ENCODE measurements at places on chromosomes 7 and 10.

GRCh38 chr10:30045961-30046360, 13.4 kb downstream of the JCAD start:
- DNase-seq, result no peak

DNA sequence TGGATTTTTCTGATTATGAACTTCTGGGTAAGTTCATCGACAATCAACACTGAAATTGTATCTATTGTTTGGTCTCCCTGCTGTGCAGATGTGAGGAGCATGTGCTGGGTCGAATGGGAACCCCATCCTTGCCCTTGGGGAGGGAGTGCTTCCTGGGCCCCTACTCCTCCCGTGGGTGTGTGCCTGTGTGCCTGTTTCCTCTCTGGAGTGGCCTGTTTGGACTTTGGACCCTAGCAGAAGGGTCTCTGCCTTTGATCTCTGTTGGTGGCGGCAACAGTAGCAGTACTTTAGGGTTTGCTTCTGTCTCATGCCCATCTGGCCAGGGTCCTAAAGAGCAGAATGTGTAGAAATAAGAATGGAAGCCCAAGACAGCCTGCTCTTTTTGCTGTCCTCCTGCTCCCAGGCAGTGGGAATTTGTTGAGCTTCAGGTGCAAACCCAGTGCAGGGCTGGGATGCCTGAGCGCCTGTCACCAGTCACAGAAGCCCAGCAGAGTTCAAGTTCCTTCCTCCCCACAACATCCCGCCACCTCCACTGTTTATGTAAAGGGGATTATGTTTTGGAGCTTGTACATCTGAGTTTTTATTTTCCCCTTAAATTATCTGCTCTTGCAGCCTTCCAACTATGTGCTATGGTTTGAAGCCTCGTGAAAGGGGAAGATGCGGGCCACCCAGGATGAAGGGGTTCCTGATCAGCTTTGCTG, 1.5 kb upstream of the TACR2 start:
- no peak for DNase-seq

DNA sequence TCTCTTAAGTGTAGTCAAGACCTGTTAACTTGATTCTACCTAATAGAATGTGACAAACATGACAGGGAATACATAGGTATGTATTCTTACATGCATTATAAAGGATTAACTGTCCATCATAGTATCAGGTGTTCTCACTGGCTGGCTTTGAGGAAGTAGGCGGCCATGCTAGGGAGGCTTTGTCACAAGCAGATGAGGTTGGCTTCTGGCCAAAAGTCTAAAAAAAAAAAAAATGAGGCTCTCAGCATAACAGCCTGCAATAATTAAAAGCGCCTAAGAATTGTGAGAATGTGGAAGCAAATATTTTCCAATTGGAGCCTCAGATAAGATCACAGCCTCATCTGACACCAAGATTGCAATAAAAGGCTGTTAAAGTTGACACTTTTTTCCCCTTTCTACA, 1256.8 kb upstream of the SORCS1 start:
- DNase-seq, result no peak

DNA sequence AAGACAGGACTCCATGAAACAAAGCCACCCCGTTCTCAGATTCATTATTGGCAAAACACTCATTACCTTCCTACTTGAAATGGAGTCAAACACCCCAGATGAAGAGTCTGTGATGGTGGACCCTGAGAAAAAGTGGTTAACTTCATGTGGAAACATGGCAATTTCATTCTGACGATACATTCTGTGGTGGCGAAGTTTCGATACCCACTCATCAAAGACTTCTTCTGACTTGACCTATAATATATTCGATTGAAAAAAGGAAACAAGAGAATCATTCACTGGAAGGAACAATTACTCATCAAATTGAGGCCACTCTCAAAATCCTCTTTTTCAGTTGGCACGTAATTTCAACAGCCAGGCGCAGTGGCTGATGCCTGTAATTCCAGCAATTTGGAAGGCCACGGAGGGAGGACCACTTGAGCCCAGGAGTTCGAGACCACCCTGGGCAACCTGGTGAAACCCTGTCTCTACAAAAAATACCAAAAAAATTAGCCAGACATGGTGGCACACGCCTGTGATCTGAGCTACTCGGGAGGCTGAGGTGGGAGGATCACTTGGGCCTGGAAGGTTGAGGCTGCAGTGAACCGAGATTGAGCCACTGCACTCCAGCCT, 108.8 kb upstream of the GSDME start:
- no peak for DNase-seq

- DNase-seq, result no peak
Measured at GRCh38 chr10:35304649-35305048, 31.7 kb upstream of the CCNY start.

DNA sequence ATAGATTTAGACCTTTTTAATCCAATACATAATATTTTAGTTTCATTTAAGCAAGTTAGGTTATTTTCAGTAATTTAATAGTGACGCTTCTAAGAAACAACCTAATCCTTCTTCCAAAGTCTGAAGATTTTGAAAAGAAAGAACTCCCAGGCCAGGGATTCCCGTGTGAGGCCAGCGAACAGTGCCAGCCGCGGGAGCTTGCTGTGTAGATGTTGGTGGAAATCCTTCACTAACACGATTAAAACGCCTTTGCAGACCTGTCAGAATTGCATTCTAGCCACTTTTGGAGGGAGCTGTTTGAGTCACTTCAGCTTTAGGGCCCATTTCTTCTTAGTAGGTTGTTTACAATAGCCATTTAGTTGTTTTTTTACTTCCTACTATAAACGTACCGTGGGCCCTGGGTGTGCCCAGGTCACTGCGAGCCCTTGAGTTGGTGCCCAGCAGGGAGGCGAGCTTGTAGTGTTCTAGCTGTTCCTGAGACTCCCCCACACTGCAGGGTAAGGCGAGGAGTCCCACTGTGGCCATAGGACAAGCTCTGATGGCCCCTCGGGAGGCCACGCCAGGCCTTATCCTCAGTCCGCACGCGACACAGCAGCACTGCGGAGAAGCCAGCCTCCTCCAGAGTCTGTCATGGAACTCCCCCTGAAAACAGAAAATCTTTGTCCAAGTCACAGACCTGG, 32.3 kb downstream of the PPP2R2D start:
- no peak for DNase-seq

DNA sequence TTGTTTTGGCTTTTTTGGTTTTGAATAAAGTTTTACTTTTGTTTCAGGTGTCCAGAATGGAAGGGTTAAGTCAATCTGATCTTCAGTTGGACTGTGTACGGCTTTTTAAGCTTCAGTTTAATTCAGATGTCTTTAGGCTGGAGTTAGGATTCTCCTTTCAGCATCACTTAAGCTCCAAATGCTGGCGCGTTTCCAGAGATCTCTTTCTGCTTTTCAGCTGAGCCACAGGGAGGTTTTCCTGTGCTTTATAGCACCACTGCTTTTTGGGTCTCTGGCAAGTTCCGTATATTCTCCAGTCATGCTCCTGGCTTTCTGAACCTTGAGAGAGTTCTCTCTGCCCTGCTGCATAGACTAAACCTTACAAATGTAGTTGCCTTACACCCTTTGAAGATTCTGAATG, 60.0 kb downstream of the VTI1A start:
- no peak for DNase-seq

DNA sequence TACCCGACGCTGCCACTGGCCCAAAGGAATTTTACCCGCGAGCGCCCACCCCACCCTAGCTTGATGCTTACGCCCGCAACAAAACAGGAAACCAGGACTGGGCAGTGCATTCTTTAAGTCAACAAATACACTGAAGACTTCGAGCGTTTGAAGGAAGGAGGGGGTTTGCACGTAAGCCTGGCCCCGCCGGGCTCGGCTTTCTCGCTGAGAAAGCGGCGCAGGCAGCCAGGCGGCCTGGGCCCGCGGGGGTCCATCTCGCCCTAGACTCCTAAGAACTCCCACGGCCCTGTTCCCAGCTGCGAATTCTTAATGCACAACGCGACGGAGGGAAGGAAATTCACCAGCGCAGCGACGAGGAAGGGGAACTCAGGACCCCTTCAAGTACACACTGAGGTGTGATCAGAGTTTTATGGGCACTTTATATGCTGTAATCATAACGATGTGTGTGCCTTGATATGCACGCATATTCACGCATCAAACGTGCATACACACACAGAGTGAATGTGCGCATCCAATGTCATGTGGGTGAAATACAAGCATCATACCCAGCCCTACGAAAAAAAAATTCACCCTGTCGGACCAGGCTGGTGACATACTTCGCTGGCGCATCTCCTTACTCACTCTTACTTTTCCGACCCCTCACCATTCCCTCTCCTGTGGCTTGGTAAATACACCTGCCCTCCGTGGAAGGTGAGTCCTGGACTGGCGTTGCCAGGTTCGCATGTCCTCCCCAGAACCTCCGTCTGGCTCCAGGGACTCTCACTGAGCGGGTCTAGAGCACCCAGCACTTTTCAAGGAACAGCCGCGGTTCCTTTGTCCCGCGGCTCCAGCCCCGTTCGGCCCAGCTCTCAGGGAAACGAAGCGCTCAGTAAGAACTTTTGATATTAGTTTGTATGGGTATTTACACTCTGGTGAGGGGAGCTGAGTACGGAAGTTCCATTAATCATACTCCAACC, 5.7 kb upstream of the HOXA13 start:
- no peak for DNase-seq

- DNase-seq, result no peak
Measured at GRCh38 chr7:158014976-158015375, 572.6 kb downstream of the PTPRN2 start.

DNA sequence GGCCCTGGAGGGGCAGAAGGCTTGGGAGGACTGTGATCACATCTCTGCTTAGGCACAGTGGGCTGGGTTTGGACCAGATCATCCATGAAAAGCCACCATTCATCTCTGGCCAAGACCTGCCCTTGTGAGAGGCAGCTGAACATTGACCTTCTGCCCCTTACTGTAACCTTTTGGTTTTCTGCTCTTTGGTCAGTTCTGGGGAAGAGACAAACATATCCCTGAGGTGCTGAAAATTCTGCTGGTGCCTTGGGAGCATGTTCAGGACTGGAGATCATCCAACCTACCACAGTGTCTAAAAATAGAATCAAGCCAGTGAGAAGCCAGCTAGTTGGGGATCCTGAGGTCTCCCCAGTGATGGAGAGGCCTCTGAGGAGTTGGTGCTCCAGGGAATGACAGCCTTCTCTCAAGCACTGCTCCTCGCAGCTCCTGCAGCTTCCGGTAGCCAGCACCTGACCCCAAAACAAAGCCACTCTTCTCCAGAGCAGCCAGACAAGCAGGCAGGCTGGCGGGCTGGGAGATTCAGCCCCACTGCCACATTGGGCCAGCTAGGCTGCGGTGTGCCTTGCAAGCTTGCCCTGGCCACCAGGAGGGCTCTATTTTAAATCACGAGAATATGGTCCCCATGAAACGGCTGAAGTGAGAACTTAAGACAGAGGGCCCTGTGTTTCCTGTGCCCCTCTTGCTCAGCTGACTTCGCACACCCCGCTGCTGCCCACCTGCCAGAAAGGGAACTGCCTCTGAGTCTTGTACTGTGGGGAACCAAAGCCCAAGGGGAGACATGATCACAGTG, 37.8 kb upstream of the UBE2H start:
- no peak for DNase-seq

DNA sequence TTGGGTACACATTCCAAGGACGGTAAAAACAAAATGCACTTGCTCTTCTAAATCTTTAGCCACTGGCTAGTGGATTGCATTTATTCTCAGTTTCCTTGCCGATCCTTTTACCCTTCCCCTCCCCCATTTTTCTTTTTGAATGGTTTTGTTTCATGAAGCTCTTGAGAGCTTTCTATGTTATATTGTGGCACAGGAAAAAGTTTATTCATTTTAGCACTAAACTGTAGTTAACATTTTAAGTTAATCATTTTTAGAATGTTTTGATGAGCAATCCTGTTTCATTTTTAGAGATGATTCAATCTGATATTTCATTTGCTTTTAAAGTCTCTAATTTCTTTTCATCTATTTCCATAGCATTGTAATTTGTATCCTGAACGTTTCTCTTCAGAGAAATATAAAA, 24.0 kb downstream of the ZEB1 start:
- DNase-seq, result no peak

DNA sequence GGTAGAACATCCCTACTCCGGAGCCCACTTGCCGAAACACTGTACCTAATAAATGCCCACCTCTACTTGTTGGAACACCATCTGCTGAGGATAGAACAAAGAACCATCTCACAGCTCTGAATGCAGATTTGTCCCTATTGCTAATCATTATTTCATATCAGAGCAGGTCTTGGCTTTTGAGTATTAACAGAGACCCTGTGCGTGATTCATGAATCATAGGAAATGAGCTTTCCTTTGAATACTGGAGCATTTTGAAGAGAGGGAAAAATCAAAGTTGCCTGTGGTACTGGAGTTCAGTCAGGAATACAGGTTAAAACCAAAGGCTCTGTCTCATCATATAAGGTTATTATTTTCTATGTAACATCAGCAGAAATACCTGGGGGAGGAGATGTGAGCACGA, 1132.3 kb downstream of the XPNPEP1 start:
- DNase-seq, result no peak

DNA sequence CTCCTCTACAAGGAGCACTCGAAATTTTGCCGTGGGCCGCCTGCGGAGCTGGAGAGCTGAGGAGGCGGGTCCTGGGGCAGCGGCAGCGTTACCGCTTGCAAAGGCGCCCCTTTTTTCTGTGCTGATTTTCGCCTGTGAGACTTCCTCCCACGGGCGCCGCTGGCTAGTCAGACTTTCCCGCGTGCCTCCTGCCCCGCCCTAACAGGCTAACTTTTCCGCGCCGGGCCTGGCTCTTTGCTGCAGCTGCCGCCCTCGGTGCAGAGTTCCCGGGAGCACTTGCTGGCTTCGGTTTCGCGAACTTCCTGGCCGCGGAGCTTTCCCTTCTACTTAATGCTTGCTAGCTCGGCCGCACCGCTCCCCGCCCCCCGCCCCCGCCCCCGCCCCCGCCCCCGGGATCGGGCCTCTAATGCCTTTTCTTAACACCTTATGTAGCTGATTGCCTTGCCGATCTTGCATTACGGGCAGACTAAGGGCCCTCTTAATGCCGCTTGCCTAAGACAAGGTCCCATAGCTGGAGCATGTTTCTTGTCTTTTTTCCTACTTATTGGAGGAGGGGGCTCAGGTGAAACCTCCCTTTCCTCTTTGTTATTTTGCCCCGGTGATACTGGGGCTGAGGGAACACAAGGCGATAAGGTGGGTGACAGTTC, 37.9 kb upstream of the RASGEF1A start:
- peak; percentile 75 for DNase-seq

- DNase-seq, result no peak
Measured at GRCh38 chr10:36129051-36129450, 487.0 kb upstream of the FZD8 start.

DNA sequence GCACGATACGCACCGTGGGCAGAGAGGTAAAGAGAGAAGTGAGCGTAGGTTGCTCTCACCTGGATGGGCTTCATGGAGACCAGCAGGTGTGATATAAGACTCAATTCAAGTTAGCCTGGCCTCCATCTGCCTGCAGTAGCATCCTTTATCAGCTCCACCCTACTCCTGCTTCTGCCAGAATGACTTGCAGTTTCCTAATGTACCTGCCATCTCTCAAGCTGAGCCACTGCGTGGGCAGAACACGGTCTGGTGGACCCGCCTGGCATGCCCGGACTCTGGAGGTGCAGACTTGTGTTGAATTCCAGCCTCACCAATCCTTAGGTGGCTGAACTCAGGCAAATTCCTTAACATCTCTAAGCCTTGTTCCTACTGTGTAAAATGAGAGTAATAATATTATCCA, 64.3 kb downstream of the STEAP1B start:
- no peak for DNase-seq

GRCh38 chr10:122263971-122264370, 7.1 kb upstream of the BTBD16 start:
- peak; percentile 44 for DNase-seq

- DNase-seq, result no peak
Measured at GRCh38 chr7:80204454-80204853, 69.8 kb downstream of the GNAI1 start.

- no peak for DNase-seq
Measured at GRCh38 chr7:22435105-22435504, 64.9 kb downstream of the STEAP1B start.
